ENCODE measurements at places on chromosomes 11 and 22.

GRCh38 chr22:50531962-50532674, 2.3 kb upstream of the TYMP start:
- DNase-seq = no peak

GRCh38 chr22:36331306-36331911, 56.4 kb downstream of the MYH9 start:
- DNase-seq = peak; percentile 78

DNA sequence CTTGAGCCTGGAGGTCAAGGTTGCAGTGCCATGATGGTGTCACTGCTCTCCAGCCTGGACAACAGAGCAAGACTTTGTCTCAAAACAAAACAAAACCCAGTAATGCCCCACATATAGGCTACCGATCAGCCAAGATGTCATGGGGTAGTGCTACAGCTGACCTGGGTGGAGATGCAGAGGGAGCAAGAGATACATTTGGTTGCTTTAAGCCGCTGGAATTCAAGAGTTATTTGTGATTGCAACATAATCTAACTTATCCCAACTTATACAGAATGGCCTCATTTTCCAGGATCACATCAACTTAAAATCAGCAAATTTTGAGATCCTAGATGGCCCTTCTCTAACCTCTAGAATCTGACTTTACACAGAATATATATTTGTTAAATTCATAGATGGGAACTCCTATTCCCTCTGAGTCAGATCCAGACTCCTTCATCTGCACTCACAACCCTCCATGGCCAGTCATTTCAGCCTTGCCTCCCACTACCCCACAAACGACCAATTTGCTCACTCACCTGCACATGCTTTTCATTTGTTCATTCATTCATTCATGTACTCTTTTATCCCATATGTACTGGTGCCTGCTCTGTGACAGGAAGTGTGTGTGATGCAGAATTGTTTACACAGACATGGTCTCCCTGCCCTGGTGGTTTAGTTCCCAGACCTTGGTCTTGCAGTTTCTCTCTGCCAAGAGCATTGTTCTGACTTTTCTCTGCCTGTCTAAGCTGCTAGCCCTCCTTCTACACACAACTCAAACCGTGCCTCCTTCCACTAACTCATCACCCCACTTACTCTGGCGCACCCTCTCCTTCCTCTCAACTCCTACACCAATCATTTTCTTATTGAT, 24.1 kb upstream of the APLNR start:
- no peak for DNase-seq

GRCh38 chr11:91296629-91297028, 928.0 kb upstream of the FAT3 start:
- no peak for DNase-seq

DNA sequence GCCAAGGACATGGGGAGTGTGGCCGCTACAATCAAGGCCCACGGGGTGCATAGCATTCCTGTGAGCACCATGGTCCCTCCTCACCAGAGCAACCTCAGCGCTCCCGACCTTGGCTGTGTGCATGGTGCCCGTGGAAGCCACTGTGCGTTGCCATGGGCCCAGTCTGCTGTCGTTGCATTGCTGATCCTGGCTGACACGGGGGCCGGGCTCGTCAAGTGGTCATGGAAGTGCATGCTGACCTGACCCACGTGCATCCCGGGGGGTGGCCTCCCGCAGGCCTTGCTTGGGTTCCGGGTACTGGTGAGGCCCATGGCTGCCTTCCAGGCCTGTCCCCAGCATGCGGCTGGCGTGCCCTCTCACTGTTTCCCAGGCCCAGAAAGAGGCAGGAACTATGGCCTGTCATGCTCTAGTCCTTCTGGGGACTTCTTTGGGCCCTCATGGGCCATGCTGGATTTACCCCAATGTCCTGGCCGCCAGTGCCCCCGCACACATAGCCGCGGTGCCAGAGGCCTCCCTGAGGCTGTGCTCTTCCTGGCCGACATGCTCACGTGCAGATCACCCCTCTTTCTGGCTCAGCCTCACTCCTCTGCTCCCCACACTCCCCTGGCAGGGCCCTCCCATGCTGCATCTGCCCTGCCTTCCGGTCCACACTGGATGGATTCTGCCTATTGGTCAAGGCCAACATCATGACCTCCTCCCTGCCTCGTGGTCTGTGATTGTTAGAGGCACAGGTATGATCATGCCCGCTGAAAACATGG, 1258.0 kb downstream of the BRD1 start:
- DNase-seq = no peak

DNA sequence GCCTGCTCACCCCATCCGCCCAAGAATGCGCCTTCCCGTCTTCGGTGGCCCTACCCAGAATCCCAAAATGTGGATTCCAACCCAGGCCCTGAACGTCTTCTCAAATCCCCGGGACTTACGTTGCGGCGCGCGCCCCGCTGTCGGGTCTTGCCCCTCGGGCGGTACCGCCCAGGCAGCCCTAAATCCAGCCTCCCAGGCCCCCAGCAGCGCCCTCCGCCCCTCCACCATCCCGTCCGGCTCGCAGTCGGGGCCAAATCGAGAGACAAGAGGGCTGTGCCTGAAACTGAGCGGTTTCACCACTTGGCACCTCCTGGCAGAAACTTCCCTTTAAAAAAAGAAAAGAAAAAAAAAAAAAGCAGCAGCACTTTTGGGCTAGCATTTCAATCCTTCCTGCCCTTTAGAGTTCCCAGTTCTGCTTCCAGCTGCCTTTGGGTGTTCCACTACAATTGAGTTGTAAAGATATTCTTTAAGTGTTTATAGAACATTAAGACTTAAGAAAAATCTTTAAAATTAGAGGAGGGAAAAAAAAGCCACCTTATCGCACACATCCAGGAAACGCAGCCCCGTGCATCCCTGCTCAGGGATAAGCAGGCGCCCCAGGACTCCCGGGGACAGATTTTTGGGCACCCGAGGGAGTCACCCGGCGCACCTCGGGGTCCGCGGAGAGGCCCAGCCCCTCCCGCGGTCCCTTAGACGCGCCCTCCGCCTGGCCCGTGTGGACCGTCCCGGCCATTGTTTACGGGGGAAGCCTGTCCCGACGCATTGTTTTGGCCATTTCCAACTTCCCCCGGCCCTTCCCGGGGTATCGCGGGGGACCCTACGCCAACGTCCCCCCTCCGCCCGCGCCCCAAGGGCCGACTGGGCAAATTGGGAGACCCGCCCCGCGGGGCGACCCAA, 57.6 kb downstream of the KCNJ4 start:
- peak; percentile 40 for DNase-seq
